Right ventricle myocardium superior (tissue), 1 donor: ENCODE measurements at places on chromosomes 4 and X. TPM values are rescaled to one million over a fixed set of nuclear protein-coding genes. Genes with fewer than 3 reads are reported as not detected.

- no peak for DNase-seq
These were observed 11.4 kb downstream of the BANK1 start for GRCh38 chr4:101801958-101802357.

LCORL gene
- total RNA-seq, result 7.7 TPM

GRCh38 chr4:110183643-110184042 lies 14.8 kb downstream of the ELOVL6 start:
- DNase-seq, result no peak

- DNase-seq, result no peak
These were observed 65.9 kb upstream of the PPP2R3B start for GRCh38 chrX:452598-452997.

SORCS2 gene
- 1.2 TPM for total RNA-seq

DNA sequence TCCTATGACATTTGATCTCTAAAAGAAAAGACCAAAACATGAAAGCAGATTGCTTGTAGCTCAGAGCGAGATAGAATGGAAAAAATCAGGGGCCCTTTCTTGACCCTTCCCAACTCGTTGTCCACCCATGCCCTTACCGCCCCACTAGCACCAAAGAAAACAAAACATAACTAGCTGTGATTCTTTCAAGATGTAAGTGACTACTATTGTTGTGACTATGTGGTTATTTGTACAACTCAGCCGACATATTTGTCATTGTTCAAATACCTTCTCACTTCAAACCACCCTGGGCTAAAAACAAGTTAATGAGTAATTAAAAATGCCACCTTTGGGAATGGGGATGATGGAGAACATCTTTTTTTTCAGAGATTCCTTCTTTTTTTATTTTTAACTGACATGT lies 171.2 kb upstream of the GPC4 start:
- DNase-seq, result no peak

GRCh38 chr4:29058531-29058930 lies 1661.6 kb upstream of the PCDH7 start:
- no peak for DNase-seq

PDGFC gene
- 14.9 TPM for total RNA-seq

DNA sequence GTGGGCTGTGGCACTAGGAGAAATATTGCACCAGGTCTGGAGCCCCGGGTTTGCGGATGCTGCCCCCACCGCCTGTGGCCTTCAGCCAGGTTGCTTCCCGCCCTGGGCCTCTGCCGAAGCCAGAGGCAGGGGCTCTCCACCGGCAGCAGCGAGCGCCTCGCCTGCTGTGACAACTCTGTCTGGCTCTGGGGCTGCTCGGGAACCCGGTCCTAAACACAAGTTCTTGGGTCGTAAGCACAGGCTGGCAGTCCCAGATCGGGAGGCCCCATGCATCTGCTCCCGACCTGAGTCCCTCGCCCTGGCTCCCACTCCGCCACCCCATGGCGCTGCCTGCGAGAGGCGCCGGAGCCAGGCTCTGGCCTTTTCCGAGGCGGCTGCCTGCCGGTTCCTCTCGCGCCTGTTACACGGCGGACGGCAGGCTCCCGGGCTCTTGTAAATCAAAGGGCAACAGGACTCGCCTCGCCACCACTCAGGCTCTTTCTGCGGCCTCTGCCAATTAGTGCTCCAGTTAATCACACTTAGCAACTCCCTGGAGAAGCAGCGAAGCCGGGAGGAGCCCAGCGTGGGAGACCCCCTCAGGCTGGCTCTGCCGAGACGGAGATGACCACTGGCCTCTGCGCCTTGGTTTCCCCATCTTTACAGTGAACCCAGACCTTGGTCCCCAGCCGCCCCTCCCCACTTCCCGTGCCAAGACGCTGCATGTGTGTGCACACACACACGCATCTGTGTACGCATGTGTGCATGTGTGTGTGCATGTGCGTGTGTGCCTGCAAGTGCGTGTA lies 109.2 kb downstream of the DCTD start:
- no peak for DNase-seq
